ENCODE measurements at places on chromosomes 3 and 15. TPM values are rescaled to one million over a fixed set of nuclear protein-coding genes. Genes with fewer than 3 reads are reported as not detected.
A peak's percentile ranks its signal among the peaks of the same experiment; 100 is the strongest.

PRRT3 gene
- 3.8 TPM for total RNA-seq

DNA sequence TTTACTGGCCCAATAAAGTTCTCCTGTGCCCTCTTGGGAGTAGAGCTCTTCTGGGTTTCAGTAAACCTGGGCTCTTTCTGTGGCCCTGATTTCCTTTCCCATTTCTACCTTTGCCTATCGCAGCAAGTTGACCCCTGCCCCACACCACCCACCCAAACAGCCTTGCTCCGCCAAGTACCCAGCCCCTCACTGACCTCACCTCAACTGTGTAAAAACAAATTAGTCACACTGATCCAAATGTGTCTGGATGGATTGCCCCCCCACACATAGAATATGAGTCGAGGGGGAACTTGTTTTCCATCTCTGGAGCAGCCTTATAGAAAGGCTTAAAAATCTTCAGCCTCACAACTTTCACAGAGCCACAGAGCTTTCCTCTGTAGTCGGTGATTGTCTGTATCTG, 28.6 kb upstream of the VEPH1 start:
- peak; percentile 39 for DNase-seq

DNA sequence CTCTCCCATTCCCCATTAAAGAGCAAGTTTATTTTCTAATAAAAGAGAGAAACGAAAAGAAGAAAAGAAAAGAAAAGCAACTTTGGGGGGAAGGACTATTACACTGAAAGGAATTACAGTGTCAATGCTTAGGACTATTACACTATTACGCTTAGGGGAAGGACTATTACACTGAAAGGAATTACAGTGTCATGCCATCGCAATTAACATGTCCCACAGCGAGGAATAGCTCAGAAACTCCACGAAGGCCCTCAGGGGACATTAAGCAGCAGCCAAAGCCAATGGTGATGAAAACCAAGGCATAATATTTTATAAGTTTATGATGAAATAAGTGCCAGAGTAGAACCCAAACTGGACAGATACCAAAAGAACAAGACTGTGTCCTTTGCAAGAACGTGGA, 22.1 kb upstream of the DET1 start:
- DNase-seq, result no peak

GRCh38 chr3:111517801-111518200, 24.2 kb upstream of the CD96 start:
- peak; percentile 67 for DNase-seq

TMEM212 gene
- total RNA-seq, result not detected

DNA sequence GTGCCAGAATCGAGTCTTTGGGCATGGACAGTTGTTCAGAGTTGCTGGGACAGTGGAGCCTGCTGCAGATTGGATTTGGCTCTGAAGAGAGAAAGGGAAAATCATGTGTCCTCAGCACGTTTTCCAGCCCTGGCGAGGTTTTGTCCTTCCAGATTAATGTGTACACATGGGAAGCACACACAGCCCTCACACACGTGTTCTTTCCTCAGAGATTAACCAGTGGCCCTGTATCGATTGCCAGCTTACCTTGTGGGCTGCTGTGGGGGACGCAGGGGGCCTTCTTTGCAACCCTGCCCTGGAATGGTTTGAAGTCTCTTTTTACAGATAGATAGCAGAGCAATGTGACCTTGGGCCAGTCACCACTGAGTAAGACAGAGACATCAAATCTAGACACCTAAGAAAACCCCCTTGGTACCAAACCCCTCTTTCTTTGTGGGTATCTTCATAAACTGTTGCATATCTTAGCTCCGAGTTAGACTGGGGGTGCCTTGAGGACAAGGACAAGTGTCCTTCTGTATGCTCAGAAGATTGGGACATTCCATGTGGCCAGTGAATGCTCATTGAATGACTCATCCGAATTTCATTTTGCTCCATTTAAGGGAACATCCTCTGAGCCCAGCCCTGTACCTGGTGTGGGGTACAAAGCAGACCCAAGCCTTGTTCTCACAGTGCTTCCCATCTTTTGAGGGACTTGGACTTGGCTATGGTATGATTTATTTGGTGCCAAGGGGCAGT, 48.0 kb downstream of the SMAD6 start:
- peak; percentile 75 for DNase-seq

LDHAL6B gene
- total RNA-seq, result not detected

- DNase-seq, result no peak
Measured at GRCh38 chr3:25542492-25543039, 114.5 kb downstream of the RARB start.

DNA sequence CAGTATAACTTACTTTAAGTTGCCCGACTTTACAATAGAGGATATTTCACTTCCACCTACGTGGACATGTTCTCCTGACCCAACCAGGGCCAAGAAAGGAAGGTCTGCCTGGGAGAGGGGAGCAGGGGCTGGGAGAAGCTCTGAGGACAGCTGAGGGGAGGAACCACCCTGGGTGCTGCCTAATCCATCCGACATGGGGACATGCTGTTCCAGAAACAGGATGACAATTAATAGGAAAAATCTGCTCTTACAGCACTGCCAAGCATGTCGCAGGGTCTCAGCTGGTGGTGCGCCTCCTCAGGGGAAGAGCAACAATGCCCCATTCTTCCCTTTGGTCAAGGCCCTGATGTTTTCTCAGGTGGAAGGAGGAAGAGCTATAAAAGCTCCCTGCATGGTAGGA, 132.3 kb downstream of the NTRK3 start:
- DNase-seq, result no peak

DNA sequence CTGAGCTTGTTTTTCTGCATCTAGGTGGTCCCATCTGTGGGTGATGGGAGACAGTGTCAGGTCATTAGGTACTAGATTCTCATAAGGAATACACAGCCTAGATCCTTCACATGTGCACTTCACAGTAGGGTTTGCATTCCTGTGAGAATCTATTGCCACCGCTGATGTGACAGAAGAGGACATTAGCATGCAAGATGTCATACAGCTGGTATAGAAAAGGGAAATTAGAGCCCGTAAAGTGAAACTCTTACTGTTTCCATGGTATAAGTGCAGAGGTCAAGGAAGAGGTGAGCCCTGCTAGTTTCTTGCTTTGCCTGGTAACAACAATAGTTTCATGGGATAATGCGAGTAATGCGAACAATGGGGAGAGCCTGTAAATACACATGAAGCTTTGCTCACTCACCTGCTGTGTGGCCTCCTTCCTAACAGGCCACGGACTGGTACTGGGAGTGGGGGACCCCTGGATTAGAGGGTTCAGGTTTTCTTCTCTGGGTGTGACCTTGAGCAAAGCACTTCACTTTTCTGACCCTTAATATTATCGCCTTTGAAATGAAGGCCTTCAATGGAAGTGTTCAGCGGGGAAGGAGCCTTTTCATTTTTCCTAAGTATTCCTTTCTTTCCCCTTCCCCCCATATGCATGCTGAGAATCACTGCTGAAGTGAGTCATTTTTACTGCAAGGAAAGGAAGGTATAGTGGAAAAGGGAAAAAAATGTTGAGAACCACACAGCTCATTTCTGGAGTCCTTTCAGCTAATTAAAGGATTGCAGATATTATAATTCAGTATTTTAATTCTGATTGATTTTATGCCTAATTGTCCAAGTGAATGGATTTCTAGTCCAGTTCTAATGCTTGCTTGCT, 286.4 kb downstream of the UBE2E2 start:
- DNase-seq, result peak; percentile 20

CHRNB4 gene
- not detected for total RNA-seq

DNA sequence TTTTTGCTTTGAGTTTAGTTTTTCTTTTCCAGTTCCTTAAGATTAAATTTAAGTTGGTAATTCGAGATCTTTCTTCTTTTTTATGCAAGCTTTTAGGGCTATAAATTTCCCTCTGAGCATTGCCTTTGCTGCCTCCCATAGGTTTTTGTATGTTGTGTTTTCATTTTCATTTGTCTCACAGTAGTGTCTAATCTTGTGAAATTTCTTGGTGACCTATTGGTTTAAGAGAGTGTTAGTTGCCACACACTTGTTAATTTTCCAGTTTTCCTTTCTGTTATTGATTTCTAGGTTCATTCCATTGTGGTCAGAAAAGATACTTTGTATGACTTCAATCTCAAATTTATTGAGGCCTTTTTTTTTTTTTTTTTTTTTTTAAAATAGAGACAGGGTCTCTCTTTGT, 18.3 kb upstream of the IL20RB start:
- DNase-seq, result no peak

DNA sequence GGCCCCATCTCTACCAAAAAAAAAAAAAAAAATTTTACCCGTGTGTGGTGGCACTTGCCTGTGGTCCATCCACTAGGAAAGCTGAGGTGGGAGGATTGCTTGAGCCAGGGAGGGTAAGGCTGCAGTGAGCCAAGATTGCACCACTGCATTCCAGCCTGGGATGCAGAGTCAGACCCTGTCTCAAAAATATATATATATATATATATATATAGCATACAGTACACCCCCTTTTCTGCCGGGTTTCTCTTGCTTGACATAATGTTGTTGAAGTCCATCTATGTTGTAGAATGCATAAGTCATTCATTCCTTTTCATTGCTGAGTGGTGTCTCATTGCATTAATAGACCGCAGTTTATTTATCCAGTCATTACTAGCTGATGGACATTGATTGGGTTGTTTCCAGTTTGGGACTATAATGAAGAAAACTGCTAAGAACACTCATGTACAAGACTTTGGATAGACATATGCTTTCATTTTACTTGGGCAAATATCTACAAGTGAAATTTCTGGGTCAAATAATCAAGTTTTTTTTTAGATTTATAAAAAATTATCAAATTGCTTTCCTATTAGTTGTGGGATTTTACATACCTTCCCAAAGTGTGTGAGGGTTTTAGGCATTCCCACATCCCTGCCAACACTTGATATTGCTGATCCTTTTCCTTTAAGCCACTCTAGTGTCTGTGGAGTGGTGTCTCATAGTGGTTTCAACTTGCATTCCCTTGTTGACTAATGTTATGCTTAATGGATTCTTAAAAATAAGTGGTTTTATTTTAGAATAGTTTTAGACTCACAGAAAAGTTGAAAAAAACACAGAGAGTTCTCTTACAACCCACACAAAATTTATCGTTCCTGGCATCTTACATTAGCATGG, 2.1 kb upstream of the PRR20G start:
- peak; percentile 72 for DNase-seq

P3H2 gene
- total RNA-seq, result 95.5 TPM

- DNase-seq, result no peak
Measured at GRCh38 chr3:9146367-9147071, 102.9 kb downstream of the SRGAP3 start.

GRCh38 chr3:123618768-123619484, 34.1 kb upstream of the HACD2 start:
- peak; percentile 70 for DNase-seq

GRCh38 chr15:87916208-87916607, 340.3 kb downstream of the NTRK3 start:
- peak; percentile 66 for DNase-seq

GRCh38 chr3:150434234-150434633, 26.1 kb downstream of the TSC22D2 start:
- no peak for DNase-seq

GOLGA8B gene
- total RNA-seq, result 3.3 TPM

COL7A1 gene
- 17.0 TPM for total RNA-seq

COL8A1 gene
- total RNA-seq, result 225 TPM

GRCh38 chr15:55915876-55916567, 77.4 kb downstream of the NEDD4 start:
- peak; percentile 43 for DNase-seq

DNA sequence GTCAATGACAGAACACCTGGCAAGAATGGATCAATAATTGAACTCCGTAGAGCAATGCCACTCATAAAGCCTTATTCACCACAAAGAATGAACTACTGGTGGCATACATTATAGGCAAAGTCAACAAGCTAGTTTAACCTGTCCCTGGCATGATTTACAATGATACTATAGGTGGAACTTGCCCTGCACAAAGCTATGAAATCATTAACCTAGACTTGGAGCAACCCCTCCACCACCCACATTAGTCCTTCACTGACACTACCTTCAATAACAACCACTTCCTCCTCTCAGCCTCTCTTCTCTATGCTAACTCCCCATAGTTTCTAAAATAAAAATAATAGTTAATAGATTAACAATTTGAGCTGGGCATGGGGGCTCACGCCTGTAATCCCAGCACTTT, 54.4 kb downstream of the ACAP2 start:
- DNase-seq, result no peak

C2CD4B gene
- not detected for total RNA-seq

- DNase-seq, result no peak
Measured at GRCh38 chr3:44469914-44470313, 7.6 kb downstream of the ZNF445 start.

DNA sequence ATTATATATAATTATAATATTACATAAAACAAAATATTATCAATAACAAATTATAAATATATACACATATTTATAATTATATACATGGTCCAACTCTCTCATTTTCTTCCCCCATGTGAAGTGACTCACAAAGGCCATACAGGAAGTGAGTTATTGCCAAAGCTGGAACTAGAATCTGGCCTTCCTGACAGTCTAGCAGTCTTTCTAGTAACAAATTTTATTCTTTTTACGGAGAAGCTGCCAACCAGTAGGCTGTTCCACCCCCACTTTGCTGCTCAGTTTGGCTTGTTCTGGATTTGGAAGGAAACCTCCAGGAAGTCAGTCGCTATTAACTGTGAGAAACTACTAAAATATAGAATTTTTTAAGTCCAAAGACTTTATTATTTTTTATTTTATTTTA, 79.6 kb downstream of the DHX36 start:
- peak; percentile 53 for DNase-seq

GRCh38 chr15:99239545-99240198, 9.7 kb downstream of the TTC23 start:
- peak; percentile 41 for DNase-seq

EFCC1 gene
- total RNA-seq, result not detected

DNA sequence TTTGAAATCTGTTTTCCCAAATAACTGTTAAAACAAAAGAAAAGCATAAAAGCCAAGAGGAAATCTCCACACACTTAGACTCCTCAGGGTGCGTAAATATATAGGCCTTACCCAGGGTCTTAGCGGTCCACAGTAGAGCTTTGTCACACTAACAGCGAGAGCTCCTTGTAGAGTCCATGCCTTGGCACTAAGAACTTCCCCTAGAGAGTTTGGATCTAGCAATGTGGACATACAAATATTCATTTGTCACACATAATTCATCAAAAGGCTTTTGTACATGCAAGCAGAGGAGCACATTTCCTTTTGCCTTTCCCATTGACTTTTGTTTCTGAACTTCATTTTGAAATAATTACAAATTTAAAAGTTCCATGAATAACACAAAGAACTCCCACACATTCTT, 11.0 kb upstream of the SLMAP start:
- DNase-seq, result no peak

All from M059J (cell line).